Stimulated activated CD8-positive, alpha-beta memory T cell treated with anti-CD3 and anti-CD28 coated beads, Interleukin-7, amount 100 ng/mL, for 1 hour (primary cell): ENCODE measurements at places on chromosomes 5 and 9.

DNA sequence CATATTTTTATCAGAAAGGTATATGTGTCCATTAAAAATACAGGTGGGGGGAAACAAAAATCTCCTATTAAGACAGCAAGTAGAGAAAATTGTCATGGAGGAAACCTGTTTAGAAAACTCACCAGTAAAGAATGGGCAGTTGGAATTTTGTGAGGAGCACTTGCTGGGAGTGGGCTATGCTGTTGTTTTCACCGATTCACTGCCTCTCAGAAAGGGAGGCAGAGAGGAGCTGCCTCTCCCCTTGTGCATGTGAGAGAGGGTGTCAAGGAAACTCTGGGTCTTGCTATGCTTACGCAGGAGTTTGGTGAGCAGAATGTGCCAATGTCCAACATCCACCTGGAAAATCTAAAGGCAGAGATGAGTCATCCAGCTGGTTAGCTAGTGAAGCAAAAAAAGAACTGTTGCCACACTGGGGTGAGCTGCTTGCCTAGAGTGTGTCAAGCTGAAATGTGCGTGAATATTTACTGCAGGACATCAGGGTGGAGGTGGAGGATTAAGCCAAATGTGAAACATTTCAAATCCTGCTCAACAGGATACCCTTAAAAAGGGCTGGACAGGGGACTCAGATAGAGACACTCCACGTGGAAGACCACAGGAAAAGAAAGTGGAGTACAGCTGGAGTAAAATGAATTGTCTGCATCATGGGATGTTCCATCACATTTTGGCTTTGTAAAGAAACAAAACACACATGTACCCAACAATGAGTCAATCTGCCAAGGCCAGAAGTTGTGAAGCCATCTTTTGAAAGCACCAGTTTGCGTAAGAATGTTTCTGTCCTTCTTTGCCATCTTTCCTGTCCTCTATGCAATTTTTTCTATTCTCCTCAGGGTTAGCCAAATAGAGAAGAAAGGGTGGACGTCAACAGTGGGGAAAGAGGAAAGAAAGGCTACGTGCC, 449.7 kb upstream of the MPDZ start:
- DNase-seq, result no peak

DNA sequence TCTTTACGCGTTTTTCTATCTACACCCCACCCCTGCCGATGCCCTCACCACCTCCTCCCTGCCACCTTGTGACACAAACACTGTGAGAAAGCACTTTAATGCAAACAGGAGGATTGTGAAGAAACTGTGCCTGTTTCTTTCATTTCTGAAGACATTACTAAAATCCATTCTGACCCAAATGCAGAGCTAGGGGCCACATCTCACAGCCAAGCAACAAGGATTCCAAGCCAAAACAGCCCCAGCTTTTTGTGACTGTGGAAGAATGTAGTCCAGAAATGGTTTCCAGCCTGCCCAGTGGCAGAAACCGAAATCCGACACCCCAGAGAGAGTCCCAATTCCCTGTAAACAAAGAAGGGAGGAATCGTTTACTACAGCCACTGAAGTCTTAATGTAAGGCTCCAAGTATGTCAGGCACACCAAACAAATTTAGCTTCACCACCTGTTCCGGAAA, 190.9 kb downstream of the TTC39B start:
- no peak for DNase-seq

GRCh38 chr5:100560860-100561259, 25.7 kb downstream of the FAM174A start:
- no peak for DNase-seq

- no peak for DNase-seq
Observed at GRCh38 chr5:111730659-111731382, 26.2 kb downstream of the NREP start.

- no peak for DNase-seq
Observed at GRCh38 chr9:84266087-84266561, 74.4 kb downstream of the SLC28A3 start.

- DNase-seq, result no peak
Observed at GRCh38 chr5:102863764-102864560, 108.9 kb downstream of the PAM start.

DNA sequence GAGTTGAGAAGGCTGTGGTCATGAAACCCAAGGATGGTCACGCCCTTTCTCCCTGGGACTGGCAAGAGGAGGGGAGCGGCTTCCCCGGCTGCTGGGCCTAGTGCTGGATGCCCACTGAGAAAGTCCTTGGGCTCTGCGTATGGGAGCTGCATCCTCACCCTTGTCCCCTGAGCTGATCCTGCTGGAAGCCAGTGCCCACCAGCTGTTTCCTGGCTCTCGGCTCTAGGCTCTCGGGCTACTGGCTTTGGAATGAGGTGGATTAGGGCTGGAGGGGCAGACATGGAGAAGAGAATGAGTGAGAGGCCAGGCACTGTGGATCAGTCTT, 149.3 kb upstream of the PPP1R26 start:
- DNase-seq, result no peak

GRCh38 chr5:79774171-79774854, 84.7 kb downstream of the CMYA5 start:
- no peak for DNase-seq

DNA sequence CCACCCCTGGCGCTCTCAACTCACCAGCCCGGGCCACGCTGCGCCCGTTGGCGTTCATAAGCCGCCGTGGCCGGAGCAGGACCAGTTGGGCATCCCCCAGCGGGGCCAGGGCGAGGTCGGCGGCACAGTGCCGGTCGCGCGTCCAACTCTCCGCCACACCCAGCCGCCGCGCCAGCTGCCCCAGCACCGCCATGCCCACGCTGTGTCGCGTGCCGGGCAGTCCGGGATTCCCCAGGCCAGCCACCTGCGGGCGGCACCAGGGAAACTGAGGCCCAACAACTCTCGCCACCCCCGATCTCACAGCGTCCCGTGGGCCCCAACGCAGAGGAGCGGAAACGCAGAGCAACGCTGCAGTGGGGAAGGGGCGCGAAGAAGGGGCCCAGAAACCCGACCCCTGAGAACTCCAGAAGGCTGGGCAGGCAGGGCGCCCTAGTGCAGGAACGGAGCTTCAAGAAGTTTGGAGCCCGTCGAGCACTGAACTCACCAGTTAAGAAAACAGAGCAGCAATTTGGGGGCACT, 453 bp downstream of the PTRH1 start:
- DNase-seq, result no peak

- DNase-seq, result no peak
Observed at GRCh38 chr5:145633474-145633873, 201.7 kb downstream of the PRELID2 start.

GRCh38 chr9:80030801-80031200, 459.0 kb downstream of the TLE4 start:
- no peak for DNase-seq

DNA sequence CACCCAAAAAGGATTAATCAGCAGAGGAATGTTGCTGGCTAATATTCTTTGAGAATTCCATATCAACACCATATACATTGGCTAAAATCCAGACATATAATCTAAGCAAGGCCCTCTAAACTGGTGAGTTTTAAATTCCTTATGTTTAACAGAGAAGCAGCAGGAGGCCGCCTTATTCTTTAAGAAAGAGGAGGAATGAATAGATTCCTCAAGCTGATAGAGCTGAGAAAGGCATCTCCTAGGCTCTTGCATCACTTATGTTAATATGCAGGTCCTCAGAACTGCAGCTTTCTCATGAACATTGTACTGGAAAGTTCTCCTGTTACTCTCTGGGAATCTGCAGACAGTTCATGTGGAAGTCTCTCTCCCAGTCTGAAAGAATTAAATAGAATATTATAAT, 20.1 kb upstream of the SMARCA2 start:
- DNase-seq, result no peak

GRCh38 chr5:74685979-74686631, 1.1 kb downstream of the HEXB start:
- no peak for DNase-seq

DNA sequence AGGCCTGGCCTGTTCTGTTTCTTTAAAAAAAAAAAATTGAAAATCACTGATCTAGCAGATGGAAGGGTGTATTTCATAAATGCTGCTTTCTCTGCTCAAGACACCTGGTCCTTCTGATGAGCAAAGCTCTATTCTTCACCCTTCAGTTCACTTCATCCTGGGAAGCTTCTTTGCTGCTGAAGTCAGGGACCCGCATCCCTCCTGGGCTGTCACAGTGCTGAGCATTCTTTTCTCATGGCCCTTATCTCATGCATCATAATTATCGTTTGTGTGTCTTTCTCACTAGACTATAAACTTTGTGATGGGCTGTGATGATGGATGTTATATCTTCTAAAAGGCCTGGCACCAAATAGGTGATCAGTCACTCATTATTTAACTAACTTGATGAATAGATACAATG, 461.0 kb downstream of the GADD45G start:
- DNase-seq, result no peak

DNA sequence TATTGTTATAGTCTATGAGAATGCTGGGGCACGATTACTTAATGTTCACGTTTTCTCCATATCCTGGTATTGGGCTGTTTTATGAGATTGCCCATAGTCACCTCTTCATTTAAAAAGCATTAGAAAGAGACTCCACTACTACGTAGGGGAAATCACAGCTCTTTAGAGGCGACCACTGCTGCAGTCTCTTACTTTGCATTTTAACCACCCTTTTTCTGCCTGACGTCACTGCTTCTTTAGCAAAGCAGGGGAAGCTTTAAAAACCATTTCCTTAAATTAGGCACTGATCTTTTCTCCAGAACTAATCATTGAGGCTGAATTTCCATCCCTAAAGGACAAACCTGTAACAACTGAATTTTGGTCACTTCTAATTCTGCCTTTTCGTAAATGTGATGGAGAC, 38.9 kb downstream of the ZNF608 start:
- DNase-seq, result no peak

- DNase-seq, result no peak
Observed at GRCh38 chr9:125409637-125410521, 148.3 kb downstream of the GAPVD1 start.

DNA sequence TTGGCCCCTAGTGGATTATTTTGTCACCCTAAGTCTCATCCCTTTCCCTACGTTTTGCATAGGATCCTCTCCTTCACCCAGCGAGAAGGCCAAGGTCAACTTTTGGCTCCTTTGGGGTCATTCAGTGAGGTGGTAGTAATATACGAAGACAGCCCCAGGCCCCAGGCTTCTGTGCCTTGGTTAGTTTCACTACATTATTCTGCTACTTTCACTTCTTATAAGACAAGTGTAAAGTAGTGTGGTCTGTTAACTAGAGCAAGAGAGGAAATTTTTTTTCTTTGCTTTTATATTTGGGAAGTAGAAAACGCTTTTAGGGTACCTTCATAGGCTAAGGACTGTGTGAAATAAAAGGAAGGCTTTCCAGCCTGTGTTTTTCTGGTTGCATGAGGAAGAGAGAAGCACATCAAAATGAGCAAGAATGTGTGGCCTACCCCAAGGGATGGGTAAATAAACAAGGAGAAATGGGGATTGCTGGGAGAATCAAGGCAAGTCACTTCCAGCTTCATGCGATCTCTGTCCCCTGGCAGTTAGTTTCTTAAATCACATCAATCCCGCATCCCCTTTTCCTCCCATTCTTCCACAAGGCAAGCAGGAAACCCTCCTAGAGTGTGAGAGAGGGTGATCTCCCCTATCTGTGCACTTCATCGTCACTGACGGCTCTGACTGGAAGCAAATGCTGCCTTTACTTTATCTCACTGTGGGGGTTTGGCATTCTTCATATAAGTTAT, 677.0 kb upstream of the WWC1 start:
- no peak for DNase-seq

DNA sequence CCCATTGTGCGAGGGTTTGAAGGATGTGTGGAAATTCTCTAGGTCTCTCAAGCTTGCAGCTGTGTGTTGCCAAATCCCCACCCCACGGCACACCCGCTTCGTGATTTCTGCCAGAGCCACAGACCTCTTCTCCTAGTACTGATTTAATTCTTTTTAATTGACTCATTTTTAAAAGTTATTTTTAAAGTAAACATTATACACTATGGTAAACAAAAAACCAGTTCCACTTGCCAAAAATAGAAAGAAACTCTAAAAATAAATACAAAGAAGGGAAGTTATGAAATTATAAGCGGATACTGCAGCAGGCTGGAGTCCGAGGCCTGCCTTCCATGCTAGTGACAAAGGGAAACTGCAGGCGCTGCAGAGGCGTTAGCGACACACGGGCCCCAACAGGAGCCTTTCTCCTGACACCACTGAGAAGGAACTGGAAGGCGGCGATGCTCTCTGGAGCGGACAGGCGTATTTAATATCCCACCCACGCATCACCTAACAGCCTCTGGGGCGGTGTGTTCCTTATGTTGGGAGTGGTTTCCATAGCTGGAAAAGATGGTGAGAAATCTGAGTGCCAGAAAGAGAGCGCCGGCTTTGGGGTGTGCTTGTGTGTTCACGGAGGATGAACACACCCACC, 122.5 kb downstream of the COL23A1 start:
- DNase-seq, result no peak

GRCh38 chr9:118091711-118092500, 387.7 kb downstream of the TLR4 start:
- DNase-seq, result no peak

GRCh38 chr9:77291714-77292113, 114.4 kb downstream of the VPS13A start:
- no peak for DNase-seq

- DNase-seq, result no peak
Observed at GRCh38 chr5:156330141-156330870, 3.3 kb downstream of the SGCD start.

- no peak for DNase-seq
Observed at GRCh38 chr5:72363166-72363802, 43.1 kb downstream of the PTCD2 start.

DNA sequence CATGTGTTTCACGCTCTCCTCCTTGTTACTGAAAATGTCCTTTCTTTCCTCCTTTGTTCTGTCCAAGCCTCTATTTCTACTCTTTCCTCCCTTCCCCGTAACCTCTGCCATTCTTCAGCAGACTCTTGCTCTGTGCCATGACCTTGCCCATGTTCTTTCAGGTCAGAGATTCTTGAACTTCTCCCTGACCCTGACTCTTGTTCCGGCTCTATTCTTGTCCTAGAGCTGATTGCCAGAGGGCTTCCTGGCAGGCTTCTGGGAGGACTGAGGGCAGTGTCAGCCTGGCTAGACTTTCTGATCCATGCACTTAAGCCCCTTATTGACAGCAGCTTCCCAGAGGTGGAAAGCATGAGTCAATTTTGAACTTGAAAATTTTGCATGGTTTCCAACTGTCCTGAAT, 174.2 kb downstream of the TMEM161B start:
- no peak for DNase-seq

GRCh38 chr5:67723873-67724272, 491.7 kb upstream of the PIK3R1 start:
- no peak for DNase-seq

- no peak for DNase-seq
Observed at GRCh38 chr5:179731791-179732411, 721 bp upstream of the MAML1 start.

GRCh38 chr9:74443036-74443750, 53.9 kb upstream of the RORB start:
- no peak for DNase-seq

GRCh38 chr5:121982893-121983285, 21.1 kb downstream of the SRFBP1 start:
- DNase-seq, result no peak

GRCh38 chr9:6598249-6598725, 47.2 kb downstream of the GLDC start:
- DNase-seq, result no peak
